Putamen (tissue), 1 donor: ENCODE measurements at places on chromosomes 12 and 14.

- DNase-seq: no peak
Measured at GRCh38 chr12:4829793-4830162, 79.9 kb upstream of the KCNA1 start.

GRCh38 chr12:132544080-132544397, 54.1 kb downstream of the FBRSL1 start:
- no peak for DNase-seq

DNA sequence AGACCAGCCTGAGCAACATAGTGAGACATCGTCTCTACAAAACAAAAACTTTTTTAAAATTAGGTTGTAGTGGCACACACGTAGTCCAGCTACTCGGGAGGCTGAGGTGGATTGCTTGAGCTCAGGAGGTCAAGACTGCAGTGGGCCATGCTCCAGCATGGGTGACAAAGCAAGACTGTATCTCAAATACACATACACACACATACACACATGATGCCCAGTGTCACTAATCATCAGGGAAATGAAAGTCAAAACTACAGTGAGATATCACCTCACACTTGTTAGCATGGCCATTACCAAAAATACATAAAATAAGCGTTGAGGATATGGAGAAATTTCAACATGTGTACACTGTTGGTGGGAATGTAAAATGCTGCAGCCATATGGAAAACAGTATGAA, 33.2 kb upstream of the KICS2 start:
- no peak for DNase-seq

DNA sequence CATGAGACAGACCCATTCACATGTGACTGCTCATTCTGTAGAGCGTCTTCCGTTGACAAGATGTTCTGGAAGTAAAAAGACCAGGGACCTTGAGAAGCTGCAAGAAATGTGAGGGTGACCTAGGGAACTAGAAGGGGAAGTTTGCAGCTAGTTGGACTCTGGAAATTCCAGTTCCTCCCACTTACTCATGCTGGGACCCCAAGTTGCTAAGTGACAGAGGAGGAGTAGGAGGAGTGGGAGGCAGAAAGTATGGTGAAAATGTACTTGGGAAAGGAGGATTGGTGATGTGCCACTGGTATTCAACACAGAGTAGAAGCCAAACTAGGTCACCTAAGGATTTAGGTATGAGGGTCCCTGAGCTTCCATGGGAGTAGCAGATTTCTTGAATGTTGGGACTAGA, 132.4 kb downstream of the KCNA5 start:
- no peak for DNase-seq

GRCh38 chr12:42163913-42164312, 19.2 kb upstream of the GXYLT1 start:
- DNase-seq: no peak

DNA sequence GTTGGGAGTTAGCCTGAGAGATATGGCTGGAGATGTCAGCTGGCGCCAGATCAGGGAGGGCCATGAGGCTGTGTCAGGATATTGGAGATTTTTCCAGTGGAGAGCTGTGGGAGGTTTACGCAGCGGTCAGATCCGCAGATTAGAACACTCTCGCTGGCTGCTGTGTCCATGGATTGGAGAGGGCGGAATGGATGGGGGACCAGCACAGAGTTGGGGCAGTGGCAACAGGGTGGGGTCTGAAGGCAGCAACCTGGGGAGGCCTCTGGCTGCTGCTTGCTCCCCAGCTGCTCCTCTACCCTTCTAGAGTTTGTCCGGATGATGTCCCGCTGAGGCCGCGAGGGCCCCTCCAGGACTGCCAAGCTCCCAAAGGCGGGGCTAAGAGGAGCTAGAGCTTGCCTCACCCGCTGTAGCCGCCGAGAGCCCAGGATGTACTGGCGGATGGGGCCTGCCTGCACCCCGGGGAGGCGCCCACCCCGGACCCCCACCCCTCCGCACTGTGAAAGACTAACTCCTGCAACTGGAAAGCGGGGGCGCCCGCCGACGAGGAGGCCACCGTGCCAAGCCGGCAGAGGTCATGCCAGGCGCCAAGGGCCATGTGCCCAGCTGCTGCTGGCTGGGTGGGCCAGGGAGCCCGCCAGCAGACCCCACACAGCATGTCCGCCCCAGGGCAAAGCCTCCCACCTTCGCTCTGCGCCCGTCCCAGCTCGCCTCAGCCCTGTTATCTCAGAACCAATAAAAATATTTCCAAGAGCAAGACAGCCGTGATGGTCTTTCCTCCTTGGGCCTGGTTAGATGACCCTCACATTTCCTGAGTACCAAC, 20.2 kb upstream of the MLEC start:
- no peak for DNase-seq

DNA sequence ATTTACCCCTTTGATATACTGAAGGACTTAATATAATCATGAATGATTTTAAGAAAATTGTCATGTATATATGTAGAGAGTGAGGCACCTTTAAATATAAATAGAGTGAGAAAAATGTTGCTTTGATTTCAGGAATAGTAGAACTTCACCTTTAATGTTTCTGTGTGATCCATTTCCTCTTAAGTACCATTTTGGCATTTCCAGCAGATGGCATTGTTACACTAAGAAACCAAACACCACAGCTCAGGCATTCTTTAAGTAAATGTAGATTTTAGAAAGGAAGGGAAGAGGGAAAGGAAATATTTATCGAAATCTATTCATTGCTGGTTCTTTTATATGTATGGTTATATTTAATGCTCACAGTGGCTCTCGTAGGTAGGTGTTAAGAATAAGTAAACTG, 556.7 kb upstream of the FBXO33 start:
- peak; percentile 7 for DNase-seq

- DNase-seq: no peak
Measured at GRCh38 chr12:58248599-58248998, 307.2 kb downstream of the ATP23 start.

DNA sequence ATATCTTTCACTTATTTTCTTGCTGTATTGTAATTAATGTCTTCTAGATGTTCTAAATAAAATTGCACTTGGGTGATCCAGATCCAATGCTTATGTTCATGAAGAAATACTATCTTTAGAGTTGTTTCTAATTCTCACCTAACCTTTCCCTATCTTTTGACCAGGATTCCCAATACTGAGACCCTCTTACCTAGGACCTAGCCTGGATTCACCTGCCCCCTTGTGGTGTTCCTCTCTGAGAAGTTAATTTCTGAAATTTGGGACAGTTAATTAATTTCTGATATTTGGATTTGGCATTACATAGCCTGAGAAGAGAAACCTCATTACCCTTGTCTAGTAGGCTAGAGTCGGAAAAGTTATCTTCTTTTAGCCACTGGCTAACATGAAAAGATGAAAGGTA, 29.5 kb downstream of the FOXA1 start:
- no peak for DNase-seq

GRCh38 chr12:106288494-106289195, 13.9 kb upstream of the TCP11L2 start:
- no peak for DNase-seq

DNA sequence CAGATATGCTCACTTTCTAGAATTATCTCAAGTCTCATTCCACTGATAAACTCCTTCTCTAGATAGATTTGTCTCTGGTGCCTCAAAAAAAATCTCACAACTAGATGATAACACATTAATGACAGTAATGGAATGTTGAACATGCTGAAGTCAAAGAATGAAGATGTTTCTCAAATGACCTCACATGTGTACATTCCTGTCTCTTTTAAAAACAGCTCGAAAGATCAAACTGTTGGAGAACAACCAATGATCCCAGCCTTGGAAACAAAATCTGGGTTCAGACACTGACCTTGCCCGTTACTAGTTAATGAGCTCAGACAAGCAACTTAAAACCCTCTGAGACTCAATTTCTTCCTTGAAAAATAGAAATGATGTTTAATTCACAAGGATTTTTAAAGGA, 44.7 kb upstream of the KCNJ8 start:
- no peak for DNase-seq

GRCh38 chr12:124743479-124744272, 120.0 kb downstream of the SCARB1 start:
- no peak for DNase-seq

DNA sequence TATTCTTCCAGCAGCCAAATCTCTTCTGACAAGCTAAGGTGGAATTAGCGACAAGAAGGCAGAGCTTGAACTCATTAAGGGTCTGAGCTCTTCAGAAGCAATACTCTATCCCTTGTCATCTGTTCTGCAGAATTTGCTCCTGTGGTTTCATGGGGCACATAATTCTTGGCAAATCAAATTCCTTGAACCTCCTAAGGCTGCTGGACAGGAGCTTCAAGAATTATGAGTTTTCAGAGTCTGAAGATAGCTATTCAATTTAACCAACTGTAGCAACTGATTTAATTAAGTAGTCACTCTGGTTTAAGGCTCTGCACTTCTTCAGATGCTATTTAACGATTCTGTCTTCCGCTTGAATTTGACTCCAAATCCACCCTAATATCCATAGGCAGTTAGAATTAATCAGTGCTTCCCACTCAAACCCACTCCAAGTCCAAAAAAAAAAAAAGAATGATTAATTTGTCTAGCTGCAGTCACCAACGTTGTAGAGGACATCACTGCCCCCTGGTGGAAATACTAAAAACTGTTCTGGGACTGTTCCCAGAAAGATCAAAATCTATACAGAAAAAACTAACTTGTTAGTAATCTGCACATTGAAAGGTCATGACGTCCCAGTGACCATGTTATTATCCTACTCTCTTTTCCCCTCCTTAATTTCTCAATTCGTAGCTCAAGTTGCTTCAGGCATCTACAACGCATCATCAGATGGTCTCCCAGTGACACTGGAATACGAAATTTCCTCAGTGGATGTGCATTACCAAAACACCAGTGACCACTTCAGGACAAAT, 169.9 kb downstream of the KIF21A start:
- peak; percentile 37 for DNase-seq

- DNase-seq: no peak
Measured at GRCh38 chr12:78036874-78037273, 206.2 kb downstream of the NAV3 start.

- DNase-seq: no peak
Measured at GRCh38 chr14:100155756-100156616, 3.5 kb downstream of the DEGS2 start.

DNA sequence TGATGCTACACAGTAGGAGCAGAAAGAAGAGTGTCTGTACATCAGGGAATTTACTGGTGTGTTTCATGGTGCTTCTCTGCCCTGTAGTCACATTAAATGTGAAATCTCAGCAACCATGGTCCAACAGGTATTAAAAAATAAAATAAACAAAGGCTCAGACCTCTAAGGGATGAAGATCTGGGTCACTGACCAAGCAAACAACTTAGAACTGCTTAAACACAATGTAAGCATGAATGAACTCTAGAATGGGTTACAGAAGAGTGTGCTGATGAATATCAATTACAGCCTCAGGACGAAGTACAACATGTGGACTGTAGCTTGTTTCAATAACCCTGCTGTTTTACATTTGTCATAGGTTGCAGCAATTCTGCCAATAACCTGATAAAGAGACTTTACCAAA, 47.4 kb downstream of the SLC35F4 start:
- DNase-seq: no peak
